ENCODE measurements at places on chromosomes 2 and 18.
A peak's percentile ranks its signal among the peaks of the same experiment; 100 is the strongest.

DNA sequence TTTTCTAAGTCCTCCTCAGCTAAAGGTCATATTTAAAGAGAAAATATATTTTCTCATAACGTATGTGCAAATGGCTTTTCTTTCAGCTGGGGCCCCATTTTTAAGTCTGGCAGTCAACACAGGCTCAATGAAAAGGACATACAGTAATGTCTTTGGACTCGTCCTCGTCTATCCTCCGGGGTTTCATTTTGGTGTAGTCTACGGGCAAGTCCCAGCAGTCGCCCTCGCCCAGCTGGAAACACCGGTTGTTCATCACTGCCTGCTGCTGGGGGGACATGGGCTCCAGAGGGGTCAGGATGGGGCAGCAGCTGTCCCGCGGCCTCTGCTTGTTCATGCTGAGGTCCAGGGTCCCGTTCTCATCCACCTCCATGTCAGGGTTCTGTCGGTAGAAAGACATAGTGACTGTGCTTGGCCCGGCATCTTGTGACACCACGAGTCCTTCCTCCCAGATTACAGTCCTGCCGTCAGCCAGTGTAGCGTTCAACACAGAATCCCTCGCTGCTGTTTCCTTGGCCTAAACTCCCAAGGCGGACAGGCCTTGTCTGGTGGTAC lies 144.9 kb upstream of the PXDN start:
- H3K36me3 ChIP-seq: no peaks in the 10 kb centered on the region
- peaks cover 2% of the 10 kb centered on the region for H3K27me3 ChIP-seq
- peak; percentile 53 for DNase-seq
- no peak overlapping the region for H3K27ac ChIP-seq
- no peak overlapping the region for H3K4me3 ChIP-seq
- H3K4me1 ChIP-seq: peaks cover 10% of the 10 kb centered on the region

GRCh38 chr2:236161531-236161930 lies 6.7 kb downstream of the GBX2 start:
- no peak overlapping the region for H3K27ac ChIP-seq
- H3K4me1 ChIP-seq: no peaks in the 10 kb centered on the region
- no peaks in the 10 kb centered on the region for H3K36me3 ChIP-seq
- peak; percentile 59 for DNase-seq

DNA sequence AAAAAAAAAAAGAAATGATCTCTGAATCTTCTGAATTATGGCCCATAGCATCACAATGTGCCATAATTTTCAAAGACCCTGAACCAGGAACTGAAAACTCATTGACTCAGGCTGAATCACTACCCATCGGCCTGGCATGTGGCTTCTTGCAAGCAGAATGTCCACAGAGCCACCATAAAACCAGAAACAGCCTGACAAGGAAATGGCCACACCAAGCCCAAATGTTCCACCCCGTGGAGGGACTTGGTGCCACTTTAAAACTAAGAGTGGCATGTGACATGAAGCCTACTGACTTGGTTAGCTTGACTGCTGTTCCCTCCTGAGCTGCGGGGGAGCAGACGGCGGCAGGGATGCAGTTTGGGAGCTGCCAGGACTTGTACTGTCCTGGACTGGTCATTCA lies 71.2 kb upstream of the RBM44 start:
- H3K36me3 ChIP-seq: no peaks in the 10 kb centered on the region
- H3K4me3 ChIP-seq: no peak overlapping the region
- no peaks in the 10 kb centered on the region for H3K27me3 ChIP-seq
- H3K4me1 ChIP-seq: peaks cover 37% of the 10 kb centered on the region
- H3K27ac ChIP-seq: peak overlapping the region; percentile 43
- peak; percentile 71 for DNase-seq

- no peaks in the 10 kb centered on the region for H3K36me3 ChIP-seq
- no peak overlapping the region for H3K27ac ChIP-seq
- H3K4me1 ChIP-seq: peaks cover 3% of the 10 kb centered on the region
- H3K27me3 ChIP-seq: peaks cover 24% of the 10 kb centered on the region
- DNase-seq: peak; percentile 49
- peak overlapping the region; percentile 28 for H3K4me3 ChIP-seq
Measured at GRCh38 chr18:80245781-80246444, 1.4 kb downstream of the PARD6G start.

DNA sequence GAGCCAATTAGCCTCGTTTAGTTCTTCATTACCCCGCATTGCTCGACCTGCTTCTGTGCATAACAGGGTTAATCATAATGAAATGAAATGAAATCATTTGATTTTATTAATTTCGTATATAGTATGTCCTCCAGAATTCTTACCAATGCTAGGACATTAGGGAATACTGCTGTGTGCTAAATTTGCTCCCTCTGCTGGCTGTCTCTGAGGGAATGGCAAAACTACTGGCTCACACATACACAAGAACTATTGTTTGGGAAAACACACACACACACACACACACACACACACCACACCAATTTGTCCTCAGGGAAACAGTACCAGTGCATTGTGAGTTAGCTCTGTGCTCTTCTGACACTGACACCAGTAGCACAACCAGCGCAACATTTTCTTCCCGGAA lies 273.3 kb upstream of the TCF4 start:
- H3K36me3 ChIP-seq: no peaks in the 10 kb centered on the region
- no peak for DNase-seq
- peaks cover 21% of the 10 kb centered on the region for H3K4me1 ChIP-seq
- no peak overlapping the region for H3K4me3 ChIP-seq

- H3K27ac ChIP-seq: no peak overlapping the region
- H3K36me3 ChIP-seq: no peaks in the 10 kb centered on the region
- H3K27me3 ChIP-seq: no peaks in the 10 kb centered on the region
- DNase-seq: no peak
- H3K4me3 ChIP-seq: no peak overlapping the region
Measured at GRCh38 chr2:36951027-36951518, 15.3 kb downstream of the STRN start.

Measured in osteoblast (primary cell).